Umbilical cord (tissue), 2 donors: ENCODE measurements at places on chromosomes 1 and 21. TPM values are rescaled to one million over a fixed set of nuclear protein-coding genes. Genes with fewer than 3 reads are reported as not detected.

The LRRN2 gene
- total RNA-seq, result 3.9 TPM

The BLACAT1 gene
- 1.2 TPM for total RNA-seq

The UBIAD1 gene
- total RNA-seq, result 7.9 TPM

The RHCE gene
- 1.4 TPM for total RNA-seq

The AMY1C gene
- total RNA-seq, result not detected

The CELA2A gene
- total RNA-seq, result not detected
